Suppressor macrophage treated with lipopolysaccharide for 4 hours (primary cell): ENCODE measurements at places on chromosomes 2 and 18.

GRCh38 chr2:11702946-11703345, 33.0 kb upstream of the NTSR2 start:
- DNase-seq: no peak

GRCh38 chr2:17318013-17318412, 200.2 kb downstream of the RAD51AP2 start:
- no peak for DNase-seq

GRCh38 chr2:79980116-79980515, 324.4 kb downstream of the LRRTM1 start:
- DNase-seq: no peak

- peak; percentile 68 for DNase-seq
Observed at GRCh38 chr2:11187083-11187619, 31.9 kb downstream of the SLC66A3 start.

DNA sequence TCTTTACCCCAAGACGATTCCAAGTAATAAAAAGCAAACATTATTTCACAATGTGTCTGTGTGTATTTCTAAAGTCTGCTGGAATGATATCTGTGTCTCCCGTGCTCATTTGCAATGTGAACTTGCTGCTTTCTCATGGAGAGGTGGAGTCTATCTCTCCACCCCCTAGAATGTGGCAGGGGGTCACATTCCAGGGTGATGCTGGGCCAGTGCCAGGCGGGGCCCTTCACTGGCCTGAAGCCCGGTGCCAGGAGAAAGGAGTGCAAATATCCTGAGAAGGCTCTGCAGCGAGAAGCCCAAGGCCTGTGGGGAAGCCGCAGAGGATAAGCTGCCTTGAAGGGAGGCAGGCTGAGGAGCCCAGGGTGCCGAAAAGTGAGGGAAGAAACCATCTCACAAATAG, 26.8 kb upstream of the LDLRAD4 start:
- DNase-seq: no peak

DNA sequence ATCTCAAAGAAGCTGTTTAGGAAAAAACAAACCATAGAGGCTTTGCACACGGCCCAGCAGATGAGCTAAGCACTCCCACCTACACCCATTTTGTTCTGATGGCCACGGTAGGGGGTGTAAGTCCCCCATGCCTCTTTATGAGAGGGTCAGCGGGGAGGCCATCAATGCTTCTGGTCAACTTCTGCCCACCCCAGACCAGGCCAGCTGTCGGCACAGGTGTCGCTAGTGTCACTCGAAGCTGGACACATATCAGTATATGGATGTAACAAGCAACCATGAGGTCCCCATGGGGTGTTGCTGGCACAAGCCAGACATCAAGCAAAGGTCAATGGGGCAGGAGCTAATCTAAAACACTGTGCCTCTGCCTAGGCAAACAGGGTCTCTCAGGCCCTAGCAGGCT, 23.7 kb upstream of the SLC35F6 start:
- DNase-seq: no peak

DNA sequence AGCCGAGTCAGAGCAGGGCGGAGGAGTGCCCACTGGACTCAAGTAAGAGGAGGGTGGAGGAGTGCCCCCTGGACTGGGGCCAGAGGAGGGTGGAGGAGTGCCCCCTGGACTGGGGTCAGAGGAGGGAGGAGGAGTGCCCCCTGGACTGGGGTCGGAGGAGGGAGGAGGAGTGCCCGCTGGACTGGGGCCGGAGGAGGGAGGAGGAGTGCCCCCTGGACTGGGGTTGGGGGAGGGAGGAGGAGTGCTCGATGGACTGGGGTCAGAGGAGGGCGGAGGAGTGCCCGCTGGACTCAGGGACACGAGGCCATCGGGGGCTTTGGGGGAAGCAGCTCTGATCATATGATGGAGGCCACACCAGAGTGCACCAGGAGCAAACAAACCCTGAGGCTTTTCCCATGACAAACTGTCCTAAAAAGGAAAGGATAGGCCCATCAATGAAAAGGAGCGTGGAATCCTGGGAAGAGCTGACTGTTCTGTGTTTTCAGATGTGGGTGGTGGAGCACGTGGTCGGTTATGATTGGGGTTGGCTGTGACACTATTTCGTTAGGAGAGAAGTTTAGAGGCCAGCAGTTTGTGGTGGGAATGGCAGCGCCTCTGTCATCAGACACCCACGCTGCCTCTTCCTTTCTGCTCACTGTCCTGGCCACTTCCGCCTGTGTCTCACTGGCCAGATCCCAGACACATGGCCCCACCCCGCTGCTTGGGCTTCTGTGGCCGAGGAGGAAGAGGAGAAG, 24.5 kb upstream of the HPCAL1 start:
- DNase-seq: peak; percentile 97

GRCh38 chr2:128668946-128669345, 350.3 kb upstream of the HS6ST1 start:
- no peak for DNase-seq

GRCh38 chr2:170180031-170180566, 2.2 kb downstream of the MYO3B start:
- DNase-seq: no peak

- no peak for DNase-seq
Observed at GRCh38 chr2:48514348-48515003, 15.5 kb upstream of the STON1 start.

DNA sequence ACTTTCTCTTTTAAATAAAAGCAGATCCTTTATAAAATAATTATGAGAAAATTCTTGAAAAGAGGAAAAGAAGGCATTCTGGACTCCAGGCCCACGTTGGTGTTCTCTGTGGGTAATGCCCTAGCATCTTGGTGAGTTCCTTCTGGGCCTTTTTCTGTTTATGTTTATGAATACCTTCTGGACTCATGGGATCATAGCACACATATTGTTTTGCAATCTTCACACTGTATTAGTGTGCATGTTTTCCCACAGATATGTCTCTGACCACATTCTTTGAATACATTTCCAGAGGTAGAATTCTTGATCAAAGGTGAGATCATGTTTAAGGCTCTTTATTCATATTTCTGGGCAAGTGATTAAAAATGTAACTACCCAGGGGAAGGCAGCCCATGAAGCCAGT, 15.9 kb downstream of the GLI2 start:
- no peak for DNase-seq

GRCh38 chr2:85707304-85707703, 13.1 kb downstream of the GNLY start:
- DNase-seq: peak; percentile 94
